Activated T-cell treated with anti-CD3 and anti-CD28 coated beads, Interleukin-2, amount 50 U/mL, for 72 hours (primary cell): ENCODE measurements at places on chromosomes 16 and 17. TPM values are rescaled to one million over a fixed set of nuclear protein-coding genes. Genes with fewer than 3 reads are reported as not detected.

The CLDN6 gene
- not detected for total RNA-seq

The HBM gene
- total RNA-seq, result not detected

The ALOX15 gene
- total RNA-seq, result not detected

The WNT3 gene
- 0.14 TPM for total RNA-seq

- no peak for DNase-seq
Measured at GRCh38 chr16:3992297-3993051, 112.0 kb upstream of the CREBBP start.
